ENCODE measurements at places on chromosomes 7 and 10.

GRCh38 chr7:2158331-2159175 is 74.2 kb downstream of the MAD1L1 start:
- no peak for DNase-seq

- DNase-seq: no peak
Measured at GRCh38 chr10:133158756-133159610, 1.0 kb upstream of the KNDC1 start.

GRCh38 chr10:113589201-113589770 is 36.4 kb downstream of the HABP2 start:
- DNase-seq: no peak

DNA sequence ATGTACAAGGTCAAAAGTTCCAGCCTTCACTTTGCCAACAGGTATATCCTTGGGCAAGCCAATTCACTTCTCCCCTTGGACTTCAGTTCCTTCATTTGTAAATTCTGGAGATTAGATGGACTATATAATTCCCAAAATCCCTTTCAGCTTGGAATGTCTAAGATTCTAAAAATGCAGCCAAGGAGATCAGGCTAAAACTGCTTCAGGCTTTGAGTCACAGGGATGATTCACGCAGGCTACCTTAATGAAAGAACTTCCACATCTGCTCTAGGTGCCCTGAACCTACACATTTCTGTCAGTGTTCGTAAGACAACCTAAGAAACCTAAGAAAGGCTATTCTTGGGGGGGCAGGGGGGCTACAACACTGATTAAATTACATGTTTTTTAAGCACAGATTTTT is 7.1 kb downstream of the CPVL start:
- no peak for DNase-seq

GRCh38 chr7:108014747-108015682 is 12.1 kb upstream of the LAMB1 start:
- DNase-seq: no peak

DNA sequence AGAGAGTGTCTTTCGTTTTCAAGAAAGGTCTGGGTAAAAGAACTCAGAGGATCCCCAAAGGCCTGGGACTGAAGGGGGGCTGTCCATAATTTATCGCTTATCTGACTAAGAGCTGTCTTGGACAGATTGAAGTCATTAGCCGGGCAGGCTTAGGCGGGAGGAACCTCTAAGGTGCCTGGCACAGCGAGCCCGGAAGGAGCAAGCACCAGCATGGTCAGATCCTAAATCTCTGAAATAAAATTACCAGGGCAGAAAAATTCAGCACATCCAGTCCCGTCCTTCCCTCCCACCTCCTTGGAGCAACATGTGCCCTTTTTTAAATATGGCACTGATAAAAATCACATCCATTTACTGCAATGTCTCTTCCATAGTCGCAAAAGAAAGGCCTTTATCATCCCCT is 86.8 kb downstream of the FAM204A start:
- DNase-seq: no peak

DNA sequence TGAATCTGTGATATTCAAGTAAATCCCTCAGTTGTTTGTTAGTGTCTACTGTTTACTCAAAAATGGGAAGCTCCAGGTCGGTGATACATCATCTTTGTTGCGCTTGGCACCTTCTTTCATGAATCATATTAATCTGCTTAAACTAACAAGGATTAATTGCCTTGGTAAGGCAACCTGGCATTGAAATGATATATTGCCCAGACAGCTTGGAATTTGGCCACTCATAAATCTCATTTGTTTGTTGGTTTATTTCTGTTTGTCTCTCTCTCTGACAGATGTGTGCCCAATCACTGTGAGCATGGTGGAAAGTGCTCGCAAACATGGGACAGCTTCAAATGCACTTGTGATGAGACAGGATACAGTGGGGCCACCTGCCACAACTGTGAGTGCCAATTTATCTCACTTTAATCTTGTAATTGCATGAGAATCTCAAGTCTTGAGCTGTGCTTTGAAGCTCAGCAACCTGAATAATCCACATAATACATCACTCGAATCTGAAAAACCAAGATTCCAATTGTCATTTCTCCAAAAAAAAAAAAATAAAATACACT is 1104.8 kb upstream of the C7orf33 start:
- DNase-seq: no peak

GRCh38 chr10:36188080-36188453 is 546.0 kb upstream of the FZD8 start:
- no peak for DNase-seq

GRCh38 chr7:139784648-139785047 is 6.8 kb upstream of the HIPK2 start:
- no peak for DNase-seq

DNA sequence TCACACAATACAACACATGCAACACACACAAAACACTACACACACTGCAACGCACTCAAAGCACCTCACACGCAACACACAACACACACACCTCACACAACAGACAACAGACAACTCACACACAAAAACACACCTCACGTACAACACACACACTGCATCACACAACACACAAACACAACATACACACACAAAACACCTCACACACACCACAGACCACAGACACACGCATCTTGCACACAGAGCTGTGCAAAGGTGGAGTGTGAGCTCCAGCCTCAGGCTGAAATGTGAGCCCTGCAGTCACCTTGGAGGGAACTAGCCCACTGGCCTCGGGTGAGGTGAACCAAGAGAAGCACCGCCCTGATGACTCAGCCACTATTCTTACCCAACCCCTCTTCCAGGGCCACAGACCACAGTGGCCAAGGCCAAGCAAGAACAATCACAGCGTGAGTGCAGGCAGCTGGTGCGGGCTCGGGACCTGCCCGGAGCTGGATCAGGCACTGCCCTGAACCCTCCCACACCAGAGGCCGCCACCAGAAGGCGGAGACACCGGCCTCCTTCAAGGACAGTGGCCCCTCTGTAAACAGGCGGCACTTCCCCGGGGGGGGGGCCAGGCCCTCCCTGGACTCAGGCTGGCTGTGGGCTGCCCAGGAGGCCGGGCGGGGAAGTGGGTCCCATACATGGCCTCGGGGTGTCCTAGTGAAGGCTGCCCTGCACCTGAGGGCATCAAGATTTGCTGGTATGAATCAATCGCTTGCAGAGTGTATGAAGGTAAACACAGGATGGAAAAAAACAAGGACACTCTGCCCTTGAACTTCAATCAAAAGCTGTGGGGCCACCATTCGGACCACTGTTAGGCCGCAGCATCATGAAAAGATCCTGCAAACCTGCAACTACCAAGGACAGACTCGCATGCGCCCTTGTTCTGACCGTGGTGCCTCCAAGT is 106.7 kb downstream of the TNS3 start:
- DNase-seq: peak; percentile 88

GRCh38 chr7:123569352-123570010 is 11.9 kb upstream of the NDUFA5 start:
- DNase-seq: no peak

DNA sequence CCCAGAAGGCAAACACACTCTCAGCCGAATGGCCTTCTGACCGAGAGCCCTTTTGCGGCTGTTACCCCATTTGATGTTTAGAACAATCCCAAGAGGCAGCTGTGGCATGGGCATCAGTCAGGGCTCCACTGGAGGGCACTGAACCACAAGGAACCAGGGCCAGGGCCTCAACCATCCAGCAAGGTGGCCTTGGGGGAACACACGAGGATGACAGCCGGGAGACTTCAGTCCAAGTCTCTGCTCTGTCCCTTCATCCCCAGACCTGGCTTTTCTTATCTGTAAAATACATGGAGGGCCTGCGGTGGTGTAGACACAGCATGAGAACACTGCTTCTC is 63.6 kb upstream of the INSIG1 start:
- DNase-seq: no peak

- DNase-seq: no peak
Measured at GRCh38 chr7:123661765-123662164, 6.1 kb downstream of the LMOD2 start.

GRCh38 chr10:74910976-74911350 is 84.6 kb downstream of the KAT6B start:
- no peak for DNase-seq

DNA sequence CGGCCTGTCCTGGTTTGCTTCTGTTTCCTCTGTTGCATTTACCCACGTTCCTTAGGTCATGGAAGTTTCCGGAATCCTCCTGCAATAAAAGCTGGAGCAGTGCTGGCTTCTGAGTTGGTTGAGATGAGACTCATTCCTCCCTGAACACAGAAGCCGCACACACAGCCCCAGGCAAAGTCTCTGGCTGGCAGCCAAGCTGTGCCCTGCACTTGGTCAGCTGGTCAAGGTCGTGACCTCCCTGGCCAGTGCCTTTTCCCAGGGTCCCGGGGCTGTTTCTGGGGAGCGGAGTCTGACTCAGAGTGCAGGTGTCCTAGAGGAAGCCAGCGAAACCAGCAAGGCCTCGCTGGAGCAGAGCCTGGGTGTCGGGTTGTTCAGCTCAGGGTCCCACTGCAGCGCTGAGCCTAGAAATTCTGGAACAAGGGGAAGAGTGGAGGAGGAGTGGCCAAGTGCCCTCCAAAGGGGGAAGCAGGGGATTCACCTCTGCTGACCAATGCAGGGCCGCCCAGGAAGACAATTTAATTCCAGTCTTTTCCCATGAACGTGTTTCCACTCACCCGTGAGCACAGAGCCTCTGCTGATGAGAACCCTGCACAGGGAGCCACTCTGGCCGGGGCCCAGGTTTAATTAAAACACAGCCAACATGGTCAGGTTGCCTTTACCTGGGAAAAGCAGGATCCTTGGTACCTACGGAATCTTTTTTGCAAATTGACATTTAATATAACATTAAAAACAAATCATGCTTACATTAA is 245.5 kb upstream of the PPP2R2D start:
- DNase-seq: no peak

- DNase-seq: no peak
Measured at GRCh38 chr7:39248041-39248691, 270.5 kb downstream of the POU6F2 start.

GRCh38 chr10:112842832-112843360 is 107.2 kb upstream of the TCF7L2 start:
- DNase-seq: no peak

DNA sequence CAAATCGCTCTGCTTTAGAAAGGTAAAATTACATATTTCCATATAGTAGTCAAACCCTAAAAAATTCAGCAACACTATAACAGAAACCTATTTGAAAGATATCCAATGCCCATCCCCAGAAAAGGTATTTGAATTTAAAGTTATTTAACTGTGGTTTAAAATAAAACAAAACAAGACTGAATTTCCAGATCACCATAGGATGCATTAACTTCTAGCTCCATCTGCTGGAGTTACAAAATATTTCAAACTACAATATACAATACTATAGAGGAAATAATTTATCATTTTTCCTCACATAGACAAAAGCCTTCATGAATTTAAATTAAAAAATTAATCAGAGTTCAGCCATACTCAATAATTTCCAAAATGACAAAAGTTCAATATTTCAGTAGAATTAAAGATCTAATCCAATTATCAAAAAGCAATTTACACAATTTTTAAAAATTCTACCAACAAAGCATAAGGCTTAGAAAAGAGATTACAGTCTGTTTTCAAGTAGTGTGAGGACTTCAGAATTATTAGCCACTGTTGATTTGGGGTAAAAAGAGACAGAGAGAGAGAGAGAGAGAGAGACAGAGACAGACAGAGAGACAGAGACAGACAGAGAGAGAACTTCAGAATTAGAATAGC is 75.9 kb downstream of the LMBR1 start:
- DNase-seq: no peak

GRCh38 chr7:17166824-17167379 is 131.6 kb upstream of the AHR start:
- DNase-seq: no peak

- peak; percentile 72 for DNase-seq
Measured at GRCh38 chr10:104299031-104299904, 30.3 kb downstream of the GSTO2 start.

GRCh38 chr7:65251851-65252620 is 121.6 kb upstream of the ZNF92 start:
- DNase-seq: no peak

- peak; percentile 18 for DNase-seq
Measured at GRCh38 chr10:15784662-15785300, 65.1 kb upstream of the ITGA8 start.

GRCh38 chr7:31487071-31487470 is 26.8 kb upstream of the ITPRID1 start:
- no peak for DNase-seq

Data from non-pigmented ciliary epithelial cell (primary cell).